Progenitor cell of endocrine pancreas (in vitro differentiated cells): ENCODE measurements at places on chromosomes 12 and 14.

GRCh38 chr12:113980537-113981337, 14.6 kb upstream of the RBM19 start:
- DNase-seq, result peak; percentile 21

DNA sequence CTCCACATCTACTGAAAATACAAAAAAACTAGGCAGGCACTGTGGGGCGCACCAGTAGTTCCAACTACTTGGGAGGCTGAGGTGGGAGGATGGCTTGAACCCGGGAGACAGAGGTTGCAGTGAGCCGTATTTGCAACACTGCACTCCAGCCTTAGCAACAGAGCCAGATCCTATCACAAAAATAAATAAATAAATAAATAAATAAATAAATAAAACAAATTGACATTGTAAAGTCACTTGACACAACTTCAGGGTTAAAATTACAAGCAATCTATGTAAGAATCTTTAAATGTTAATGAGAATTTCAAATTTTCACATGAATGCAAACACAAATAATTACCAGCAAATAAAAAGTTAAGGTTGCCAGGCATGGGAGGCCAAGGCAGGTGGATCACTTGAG, 11.1 kb downstream of the ATXN2 start:
- DNase-seq, result no peak

DNA sequence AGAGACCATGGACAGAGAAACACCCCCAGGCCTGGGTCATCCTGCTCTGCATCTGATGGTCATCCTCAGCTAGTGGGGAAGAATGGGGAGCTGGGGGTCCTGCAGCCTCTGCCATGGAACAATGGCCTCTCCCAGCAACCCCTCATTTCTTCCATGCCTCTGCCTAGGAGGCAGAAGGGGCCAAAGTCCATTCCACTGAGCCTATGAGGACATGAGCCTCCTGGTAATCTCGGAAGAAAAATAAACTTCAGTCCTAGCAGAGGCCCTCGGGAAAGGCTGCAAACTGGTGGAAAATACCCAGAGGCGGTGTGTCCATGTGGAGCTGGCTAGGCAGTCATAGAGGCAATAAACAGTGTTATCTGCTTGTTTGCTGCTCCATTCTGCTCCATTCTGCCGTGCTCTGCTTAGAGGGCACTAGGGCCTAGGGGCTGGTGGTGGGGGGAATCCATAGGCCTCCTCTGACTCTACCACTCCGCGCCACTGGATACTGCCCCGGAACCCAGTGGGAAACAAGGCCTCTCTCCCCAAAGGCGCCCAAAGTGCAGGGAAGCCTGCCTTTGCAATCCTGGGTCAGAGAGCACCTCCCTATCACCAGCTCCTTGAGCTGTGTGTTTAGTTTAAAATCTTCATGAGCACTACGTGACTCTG, 4.5 kb downstream of the PGF start:
- DNase-seq, result no peak

GRCh38 chr14:70971560-70971959, 64.3 kb downstream of the PCNX1 start:
- no peak for DNase-seq

DNA sequence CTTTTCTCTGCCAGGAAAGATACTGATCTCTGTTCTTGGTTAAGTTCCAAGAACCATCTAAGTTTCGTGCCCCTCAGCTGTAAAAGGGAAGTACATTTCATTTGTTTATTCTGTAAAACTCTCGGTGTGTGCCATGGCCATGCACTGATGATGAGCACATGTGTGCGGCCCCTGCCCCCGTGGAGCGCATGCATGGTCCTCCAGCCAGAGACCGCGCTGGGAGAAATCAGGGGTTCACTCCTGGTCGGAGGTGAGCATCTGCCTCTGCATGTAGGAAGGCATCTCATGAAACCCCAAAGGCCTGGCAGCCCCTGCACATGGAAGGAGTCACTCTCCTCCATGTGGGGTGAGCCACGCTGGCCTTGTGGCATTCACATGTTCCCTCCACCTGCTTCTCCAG, 102.5 kb upstream of the RTL1 start:
- no peak for DNase-seq

DNA sequence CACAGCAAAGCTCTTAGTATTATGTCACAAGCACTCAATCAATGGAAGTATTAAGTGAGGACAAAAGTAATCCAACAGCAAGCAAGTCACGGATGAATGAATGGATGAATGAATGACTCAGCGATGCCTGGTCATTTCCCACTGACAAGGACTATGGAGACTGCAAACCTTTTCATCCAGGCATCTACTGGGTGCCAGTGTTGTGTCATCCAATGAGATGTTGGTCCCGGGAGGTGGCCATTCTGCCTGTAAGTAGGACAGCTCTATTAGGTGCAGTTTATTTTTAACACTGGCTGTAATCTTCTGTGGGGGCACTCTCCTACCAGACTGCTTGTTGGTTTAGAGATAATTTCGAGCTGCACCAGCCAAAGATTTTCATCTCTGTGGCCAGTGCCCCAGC, 39.4 kb downstream of the STAB2 start:
- no peak for DNase-seq

DNA sequence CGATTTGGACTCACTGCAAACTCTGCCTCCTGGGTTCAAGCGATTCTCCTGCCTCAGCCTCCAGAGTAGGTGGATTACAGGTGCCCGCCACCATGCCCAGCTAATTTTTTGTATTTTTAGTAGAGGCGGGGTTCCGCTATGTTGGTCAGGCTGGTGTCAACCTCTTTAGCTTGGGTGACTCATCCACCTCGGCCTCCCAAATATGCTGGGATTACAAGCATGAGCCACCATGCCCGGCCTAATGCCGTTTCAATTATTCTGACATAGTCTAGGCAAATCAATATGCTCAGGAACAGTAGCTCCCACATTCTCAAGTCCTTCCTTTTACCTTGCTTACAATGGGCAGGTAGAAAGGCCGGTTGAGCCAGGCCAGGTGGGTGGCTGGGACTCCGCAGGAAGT, 82.0 kb upstream of the EEA1 start:
- DNase-seq, result no peak

DNA sequence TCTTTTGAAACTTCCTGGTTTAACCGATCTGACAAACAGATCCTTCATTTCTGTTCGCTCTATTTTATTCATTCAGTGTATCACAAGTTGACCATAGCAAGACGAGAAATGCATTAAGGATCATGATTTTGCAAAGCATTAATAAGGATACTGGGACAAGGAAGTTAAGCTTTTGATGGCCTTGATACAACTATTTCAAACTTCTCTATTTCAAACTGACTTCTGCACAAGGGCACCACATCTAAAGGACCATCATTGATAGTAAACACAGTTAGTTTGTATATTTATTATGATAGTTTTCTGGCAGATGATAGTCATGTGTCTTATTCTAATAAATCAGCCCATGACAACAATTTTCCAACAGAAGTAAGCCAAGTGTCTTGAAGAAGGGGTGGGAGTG, 25.8 kb upstream of the PLXNC1 start:
- no peak for DNase-seq

DNA sequence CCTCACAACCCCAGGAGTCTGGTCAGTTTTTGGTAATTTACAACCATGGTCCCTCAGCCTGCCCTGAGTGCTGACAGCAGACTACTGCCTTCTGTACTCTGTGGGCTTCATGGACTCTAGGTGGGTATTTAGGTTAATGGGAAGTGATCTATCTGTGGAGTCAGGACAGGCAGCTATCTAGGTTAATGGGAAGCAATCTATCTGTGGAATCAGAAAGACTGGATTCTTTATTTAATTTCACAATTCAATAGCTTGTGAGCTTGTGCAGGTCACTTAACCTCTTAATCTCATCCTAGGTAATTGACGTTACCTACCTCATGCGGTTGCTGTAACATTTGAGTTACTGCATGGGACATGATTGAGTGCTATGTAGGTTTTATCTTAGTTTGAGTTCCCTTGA, 777.5 kb downstream of the NRXN3 start:
- no peak for DNase-seq

GRCh38 chr12:26614011-26614616, 218.9 kb downstream of the ITPR2 start:
- no peak for DNase-seq
